ENCODE measurements at places on chromosomes 5 and 9.

GRCh38 chr9:114945616-114946412, 15.4 kb upstream of the TNFSF8 start:
- DNase-seq = no peak

GRCh38 chr9:125878164-125878631, 131.0 kb downstream of the PBX3 start:
- no peak for DNase-seq

- no peak for DNase-seq
Measured at GRCh38 chr5:111931655-111932054, 174.7 kb upstream of the NREP start.

DNA sequence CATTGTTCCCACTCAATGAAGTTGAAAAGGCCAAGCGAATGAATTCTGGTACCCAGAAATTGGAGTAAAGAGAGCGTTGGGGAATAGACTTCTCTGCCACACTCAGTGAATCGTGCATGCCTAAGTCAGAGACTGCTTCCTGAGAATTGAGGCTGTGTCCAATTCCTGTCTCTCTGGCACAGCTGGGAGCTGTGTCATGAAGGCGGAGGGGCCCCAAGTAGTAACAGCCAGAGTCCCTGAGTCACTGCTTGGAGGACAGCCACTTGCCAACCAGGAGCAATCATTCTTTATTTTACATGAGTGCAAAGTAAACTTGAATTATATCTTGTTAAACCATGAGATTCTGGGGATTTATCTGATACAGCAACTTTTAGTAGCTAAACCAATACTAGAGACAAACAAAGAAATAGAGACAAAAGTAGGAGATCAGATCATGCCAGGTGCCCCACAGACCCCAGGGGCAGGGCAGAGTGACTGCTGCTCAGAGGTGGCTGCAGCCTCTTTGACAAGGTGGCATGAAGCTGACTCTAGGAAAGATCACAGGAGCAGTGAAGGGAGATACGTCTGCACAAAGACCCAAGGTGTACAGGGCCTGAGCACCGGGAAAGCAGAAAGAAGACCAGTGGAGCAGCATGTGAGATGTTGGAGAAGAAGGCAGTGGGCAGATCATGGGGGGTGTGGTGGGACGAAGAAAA, 246.0 kb downstream of the GADD45G start:
- DNase-seq = no peak

GRCh38 chr5:117551236-117551635, 976.6 kb upstream of the SEMA6A start:
- DNase-seq = no peak

DNA sequence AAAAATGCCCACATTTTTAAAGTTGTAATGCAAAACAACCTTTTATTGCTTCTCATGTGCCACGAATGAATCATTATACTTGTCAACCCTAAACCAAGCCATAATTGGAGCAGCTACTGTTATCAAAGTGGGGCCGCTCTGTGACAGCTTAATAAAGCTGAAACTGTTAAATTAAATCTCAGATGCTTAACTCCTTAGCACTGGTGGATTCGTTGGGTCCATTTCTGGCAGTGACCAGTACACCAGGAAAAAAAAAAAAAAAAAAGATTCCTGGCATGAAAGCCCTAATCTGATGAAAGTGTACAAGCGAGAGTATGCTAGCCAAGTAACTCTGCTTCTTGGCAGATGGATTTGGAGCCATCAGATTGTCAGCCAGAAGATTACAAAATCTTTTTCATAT, 164.8 kb downstream of the ZSWIM6 start:
- no peak for DNase-seq

- DNase-seq = no peak
Measured at GRCh38 chr5:21574438-21574837, 1278.7 kb downstream of the CDH12 start.

DNA sequence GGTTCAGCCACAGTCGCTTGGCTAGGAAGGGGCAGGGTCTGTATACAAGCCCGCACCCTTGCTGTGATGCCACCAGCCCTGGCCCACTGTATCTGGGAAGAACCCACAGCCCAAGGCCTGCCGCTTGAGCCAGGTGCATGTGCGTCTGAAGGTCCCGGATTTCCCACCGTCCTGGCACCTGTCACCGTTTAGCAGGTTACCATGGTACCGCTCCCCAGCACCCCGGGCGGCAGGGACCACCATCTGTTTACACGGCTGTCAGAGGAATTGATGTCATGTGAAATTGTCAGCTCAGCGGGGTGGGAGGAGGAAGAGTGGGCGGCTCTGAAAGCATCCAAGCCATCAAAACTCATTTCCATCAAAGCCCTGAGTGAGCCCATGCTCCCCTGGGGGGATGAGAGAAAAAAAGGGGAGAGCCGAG, 92.7 kb downstream of the HRH2 start:
- DNase-seq = no peak

DNA sequence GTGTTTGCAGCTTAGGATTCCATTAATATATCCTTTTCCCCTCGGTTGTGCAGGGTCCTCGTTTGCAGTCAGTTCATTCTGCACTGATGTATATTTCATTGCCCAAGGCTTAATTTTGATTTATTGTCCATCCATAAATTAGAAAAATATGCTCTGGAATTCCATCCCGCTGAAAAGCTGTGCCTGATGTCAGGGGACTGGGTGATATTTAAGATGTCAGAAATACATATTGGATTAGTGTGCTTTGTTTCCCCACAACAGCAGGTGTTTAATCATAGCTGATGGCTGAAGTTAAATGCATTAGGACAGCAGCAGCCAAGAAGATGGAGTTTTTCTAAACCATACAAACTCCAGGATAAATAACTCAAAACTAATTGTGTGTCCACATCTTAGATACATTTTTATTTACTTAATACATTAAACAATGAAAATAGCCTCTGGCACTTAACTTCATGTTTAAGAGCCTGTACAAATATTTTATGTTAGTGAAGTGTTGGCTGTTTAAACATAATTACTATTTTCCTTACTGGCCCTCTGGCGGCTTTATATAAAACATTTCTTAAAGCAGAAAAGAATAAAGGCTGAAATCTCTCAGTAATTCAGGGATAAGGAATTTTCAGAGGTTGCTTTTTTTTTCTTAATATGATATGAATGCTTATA, 170.4 kb upstream of the TBCA start:
- DNase-seq = no peak

DNA sequence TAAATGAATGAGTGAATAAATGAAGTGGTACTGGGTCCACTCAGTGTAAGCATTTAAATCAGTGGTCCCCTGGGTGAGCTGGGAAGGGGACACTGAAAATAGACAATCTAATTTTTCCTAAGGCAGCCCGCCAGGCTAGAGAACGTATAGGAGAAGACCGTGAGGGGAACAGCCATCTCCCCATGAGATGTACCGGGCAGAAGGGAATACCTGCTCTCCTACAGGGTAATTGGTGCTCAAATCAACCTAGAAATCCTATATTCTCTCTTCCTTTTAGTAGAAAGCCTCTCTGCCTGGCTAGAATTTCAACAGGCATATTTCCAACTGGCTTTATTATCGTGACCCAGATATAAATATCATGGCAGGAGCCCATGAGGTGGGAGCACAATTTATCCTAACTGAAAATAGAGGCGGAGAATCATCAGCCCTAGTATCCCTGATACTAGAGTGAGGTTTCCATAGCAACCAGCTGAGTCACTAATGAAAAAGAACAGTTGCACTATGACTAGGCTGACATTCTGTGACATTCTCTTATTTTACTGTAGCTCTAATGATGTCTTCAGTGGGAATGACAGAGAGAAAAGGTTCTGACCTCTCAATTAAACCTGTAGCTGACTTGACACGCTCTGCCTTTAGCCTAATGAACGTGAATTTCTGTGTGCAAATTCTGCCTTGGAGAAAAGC, 96.5 kb upstream of the CAST start:
- no peak for DNase-seq

GRCh38 chr5:53019320-53019719, 30.2 kb downstream of the ITGA2 start:
- DNase-seq = no peak

GRCh38 chr9:105079457-105079856, 151.5 kb upstream of the ABCA1 start:
- DNase-seq = no peak

GRCh38 chr5:171965745-171966144, 40.7 kb downstream of the FBXW11 start:
- no peak for DNase-seq

GRCh38 chr5:143033535-143034250, 263.5 kb downstream of the ARHGAP26 start:
- no peak for DNase-seq

- no peak for DNase-seq
Measured at GRCh38 chr5:91850031-91850430, 466.9 kb upstream of the ARRDC3 start.

DNA sequence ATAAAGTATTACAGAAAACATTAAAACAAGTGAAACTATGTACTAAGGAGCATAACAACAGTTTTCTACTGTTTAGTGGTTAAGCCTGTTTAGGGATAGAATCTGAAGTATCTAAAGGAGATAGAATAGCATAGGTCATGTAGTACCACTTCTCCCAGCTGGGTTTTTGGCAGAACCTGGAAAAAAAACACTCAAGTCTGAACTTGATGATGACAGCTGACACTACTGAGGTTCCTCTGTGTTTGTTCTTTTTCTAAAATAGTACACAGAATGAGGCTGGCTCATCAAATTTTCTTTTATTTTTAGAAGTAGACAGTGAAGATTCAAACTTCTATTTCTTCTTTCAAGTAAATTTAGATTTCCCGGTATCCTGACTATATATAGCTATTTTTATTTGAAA, 203.8 kb upstream of the ACO1 start:
- no peak for DNase-seq

- DNase-seq = no peak
Measured at GRCh38 chr9:35710818-35711500, 21.0 kb downstream of the TLN1 start.

DNA sequence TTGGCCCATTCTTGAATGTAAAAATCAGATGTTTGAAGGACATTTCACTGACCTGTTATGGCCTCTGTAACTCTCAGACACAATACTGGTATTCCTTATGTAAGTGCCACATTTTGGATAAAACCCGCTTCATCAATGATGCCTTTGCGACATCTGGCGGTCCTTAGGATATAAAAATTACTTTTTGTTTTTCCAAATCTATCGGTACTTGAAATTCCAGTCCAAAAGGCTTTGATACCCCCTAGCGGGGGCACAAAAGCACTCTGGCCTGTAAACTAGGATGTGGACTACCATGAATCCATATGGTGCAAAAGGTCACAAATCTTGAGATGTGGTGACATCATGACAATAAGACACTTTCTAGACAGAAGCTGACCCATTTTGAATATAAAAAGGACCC, 291.8 kb downstream of the KIAA0825 start:
- no peak for DNase-seq

DNA sequence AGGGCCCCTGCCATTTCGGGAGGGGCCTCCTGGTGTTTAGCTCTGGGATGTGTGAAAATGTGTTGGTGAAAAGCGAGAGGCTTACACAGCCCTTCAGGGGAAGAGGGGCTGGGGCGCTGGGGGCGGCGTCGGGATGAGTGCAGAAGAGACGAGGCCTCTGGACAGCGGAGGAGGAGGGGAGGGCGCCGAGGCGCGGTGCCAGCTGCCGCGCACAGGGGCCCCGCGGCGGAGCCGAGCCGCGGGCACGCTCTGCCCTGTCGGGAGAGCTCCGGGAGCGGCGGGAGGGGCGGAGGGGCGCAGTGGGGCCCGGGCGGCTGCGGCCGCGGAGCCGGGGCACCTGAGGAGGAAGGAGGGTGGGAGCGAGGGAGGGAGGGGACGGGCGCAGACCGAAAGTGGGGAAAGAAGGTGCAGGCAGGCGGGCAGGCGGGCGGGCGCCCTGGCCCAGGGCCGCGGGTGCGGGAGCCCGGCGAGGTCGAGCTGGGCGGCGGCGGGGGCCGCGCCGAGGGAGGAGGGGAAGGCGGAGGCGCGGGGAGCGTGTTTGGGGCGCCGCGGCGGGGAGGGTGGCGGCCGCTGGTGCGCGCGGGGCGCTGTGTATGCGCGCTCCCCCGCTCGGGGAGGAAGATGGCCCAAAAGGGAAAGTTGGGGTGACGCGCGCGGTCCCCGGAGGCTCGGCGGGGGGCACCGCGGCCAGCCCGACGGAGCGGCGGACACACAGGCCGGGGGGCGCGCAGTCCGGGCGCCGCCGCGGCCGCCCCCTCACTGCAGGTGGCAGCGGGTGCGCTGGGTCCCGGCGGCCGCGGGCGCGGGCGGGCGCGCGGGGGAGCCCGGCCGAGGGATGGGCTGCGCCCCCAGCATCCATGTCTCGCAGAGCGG, at the start of gene PDE8B:
Gene PDE8B (plus strand): TSS at position 590 of the 873 bp plus-strand sequence. CDS start 246 bp downstream, at position 836.
- DNase-seq = no peak

- DNase-seq = no peak
Measured at GRCh38 chr5:149807176-149807575, 77.1 kb downstream of the PPARGC1B start.

All from stimulated activated CD8-positive, alpha-beta memory T cell treated with anti-CD3 and anti-CD28 coated beads, Interleukin-15, amount 100 ng/mL, for 24 hours (primary cell).